SJCRH30 (cell line): ENCODE measurements at places on chromosomes 2 and 18. TPM values are rescaled to one million over a fixed set of nuclear protein-coding genes. Genes with fewer than 3 reads are reported as not detected.

The RNU2-63P gene
- not detected in 2 replicates for total RNA-seq

The SERPINB10 gene
- total RNA-seq, result not detected in 2 replicates

GRCh38 chr18:35828591-35828990 lies 143.9 kb upstream of the RMP24 start:
- DNase-seq, result no peak

DNA sequence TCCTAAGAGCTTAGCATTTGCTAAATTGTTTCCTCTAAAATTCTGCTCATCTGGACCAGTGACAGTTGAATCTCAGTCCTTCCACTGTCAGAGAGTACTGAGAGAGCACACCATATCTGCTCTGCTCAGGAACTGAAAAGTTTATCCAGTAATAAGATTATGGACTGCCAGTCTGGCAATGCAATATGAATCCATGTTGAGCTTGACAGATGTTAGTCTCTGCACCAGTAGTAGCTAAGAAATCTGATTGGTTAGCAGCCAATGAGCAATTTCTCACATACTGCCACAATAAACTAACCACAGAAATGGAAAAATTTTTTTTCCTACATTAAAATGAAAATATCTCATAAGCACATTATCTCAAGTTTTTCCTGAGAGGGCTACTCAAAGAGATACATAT lies 2.3 kb downstream of the PRKD3 start:
- DNase-seq, result no peak
